DMS 273 treated with DMSO at 0.1 percent for 48 hours (cell line): ENCODE measurements at places on chromosomes 4 and X.

DNA sequence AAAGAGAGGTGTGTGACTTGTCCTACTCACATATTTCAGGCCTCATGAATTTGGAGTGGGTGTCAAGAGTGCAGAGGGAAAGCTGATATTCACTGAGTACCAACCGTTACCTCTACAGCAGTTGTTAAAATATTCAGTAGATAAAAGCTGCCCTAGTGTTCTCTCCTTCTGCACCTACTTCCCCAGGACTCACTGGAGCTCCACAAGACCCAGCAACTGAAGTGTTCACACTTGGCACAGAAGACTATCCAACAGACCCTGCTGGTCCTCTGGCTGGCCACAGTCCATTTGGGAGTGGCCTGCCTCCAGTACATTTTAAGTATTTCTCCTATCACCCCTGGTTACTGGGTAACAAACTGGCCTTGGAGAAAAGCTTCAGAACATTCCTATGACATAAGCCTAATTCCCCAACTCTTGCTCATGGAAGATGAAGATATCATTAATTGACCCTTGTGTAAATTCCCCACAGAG is 70.8 kb downstream of the PPARGC1A start:
- DNase-seq = no peak

GRCh38 chrX:65644621-65645289 is 22.7 kb upstream of the MSN start:
- peak; percentile 11 for DNase-seq

DNA sequence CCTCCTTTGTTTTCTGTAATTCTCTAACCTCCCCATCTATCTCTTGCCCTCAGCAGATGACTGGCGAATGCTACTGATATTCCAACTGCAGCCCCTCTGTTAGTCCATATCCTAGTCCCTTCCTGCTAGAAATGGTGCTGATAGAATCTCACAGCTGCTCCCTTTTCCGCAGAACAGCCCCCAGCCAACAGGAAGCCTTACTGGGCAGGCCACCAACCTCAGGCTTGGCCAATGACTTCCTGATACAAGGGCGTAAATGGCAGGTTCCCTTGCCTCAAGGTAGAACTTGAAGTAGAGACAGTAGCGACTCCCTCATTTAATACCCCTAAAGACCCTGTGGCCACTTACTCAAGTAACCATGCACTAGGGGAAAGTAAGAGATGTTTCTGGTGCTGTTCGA is 26.7 kb upstream of the SLC2A9 start:
- no peak for DNase-seq

GRCh38 chr4:52545099-52546069 is 113.7 kb downstream of the USP46 start:
- no peak for DNase-seq

DNA sequence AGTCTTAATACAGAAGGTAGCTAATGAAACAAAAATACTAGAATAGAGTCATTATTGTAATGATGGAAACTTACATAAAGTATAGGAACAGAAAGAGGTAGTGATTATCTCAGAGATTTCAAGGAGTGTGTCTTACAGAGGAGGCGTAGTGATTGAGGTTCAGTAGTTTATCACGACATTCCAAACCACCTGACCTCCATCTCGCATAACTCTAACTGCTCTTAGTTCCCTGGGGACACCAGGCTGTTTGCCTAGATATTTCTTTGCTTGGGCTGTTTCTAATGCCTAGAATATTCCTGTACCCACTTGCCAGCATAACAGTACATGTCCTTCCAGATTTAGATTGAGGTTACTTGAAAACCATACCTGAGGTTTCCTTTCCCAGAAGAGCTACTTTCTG is 29.1 kb downstream of the STAG2 start:
- DNase-seq = no peak

- no peak for DNase-seq
Measured at GRCh38 chr4:147839200-147839599, 107.3 kb downstream of the ARHGAP10 start.

DNA sequence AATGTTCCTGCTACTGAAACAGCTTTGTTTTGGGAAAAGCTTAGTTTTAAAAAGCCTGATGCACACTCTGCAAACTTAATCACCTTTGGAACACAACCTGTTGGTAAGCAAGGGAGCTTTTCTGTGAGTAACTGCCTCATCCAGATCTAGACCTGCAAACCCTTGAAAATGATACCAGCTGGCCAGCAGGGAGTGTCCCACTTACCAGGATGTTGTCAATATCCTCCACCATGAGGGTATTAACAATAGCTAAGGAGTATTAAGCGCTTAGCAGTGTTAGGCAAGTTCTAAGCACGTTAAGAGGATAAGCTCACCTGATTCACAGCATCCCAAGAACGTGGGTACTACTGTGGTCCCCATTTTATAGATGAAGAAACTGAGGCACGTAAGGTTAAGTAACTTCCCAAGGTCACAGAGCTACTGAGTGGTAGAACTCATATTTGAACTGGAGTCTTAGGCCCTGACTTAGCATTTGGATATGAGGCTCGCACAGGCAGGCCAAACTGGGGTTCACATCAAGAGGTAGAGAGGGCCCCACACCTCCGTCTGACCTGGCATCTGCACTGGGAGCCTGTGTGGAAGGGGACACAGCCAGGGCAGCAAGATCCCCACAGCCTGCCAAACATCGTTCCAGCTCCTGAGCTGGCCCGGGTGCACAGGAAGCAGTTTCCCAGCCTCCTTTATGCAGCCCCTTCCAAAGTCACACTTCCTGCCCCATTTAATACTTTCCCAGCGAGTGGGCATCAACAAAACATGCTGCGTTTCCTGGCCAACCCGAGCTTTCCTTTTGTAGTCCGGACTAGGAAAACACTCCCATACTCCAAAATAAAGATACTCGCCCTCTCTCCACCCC is 32.7 kb downstream of the IRF2 start:
- no peak for DNase-seq

GRCh38 chr4:109078724-109079123 is 223.7 kb downstream of the COL25A1 start:
- no peak for DNase-seq

DNA sequence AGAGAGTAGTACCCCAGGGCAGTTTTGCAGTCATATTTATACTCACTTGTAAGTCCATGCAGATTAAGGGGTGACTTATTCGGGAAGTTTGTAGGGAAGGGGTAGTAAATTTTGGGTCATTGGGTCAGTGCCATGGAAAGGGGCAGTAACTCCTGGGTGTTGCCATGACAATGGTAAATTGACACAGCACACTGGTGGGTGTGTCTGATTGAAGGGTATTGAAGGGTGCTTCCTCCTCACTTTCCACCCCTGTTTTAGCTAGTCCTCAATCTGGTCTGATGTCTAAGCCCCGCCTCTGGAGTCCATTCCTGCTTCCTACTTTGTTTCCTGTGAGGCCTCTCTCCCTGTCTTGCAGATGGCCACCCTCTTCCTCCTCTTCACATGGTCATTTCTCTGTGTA is 11.9 kb downstream of the ODAPH start:
- DNase-seq = no peak

DNA sequence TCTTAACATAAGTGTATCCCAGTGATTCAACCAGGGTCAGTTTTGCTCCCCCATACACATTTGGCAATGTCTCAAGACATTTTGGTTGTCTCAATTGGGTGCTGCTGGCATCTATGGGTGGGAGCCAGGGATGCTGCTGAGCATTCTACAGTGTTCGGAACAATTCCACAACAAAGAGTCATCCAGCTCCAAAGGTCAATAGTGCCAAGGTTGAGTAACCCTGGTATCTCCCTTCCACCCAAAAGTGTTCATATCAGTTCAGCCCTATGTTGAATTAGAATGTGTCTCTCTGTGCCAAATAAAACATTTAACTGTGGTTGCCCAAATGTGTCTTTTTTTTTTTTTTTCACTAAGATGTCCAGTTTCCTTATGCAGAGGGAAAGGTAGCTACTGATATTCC is 129.4 kb upstream of the RAI2 start:
- no peak for DNase-seq

DNA sequence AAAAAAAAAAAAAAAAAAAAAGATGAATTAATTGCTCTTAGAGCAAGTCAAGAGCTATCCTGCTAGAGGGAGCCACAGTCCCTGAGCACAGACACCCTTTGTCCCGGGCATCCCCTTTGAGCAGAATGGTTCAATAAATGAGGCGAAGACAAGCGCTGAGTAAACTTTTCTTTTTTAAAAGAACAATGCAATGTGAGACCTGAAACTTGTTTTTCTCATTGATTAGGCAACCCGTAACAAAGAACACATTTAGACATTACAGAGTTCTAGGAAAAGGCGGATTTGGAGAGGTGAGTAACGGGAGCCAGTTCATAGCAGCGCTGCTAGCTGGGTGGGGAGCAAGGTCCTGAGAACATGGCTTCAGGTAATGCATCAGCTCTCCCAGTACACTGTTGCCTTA is 46.1 kb downstream of the GRK4 start:
- DNase-seq = no peak

DNA sequence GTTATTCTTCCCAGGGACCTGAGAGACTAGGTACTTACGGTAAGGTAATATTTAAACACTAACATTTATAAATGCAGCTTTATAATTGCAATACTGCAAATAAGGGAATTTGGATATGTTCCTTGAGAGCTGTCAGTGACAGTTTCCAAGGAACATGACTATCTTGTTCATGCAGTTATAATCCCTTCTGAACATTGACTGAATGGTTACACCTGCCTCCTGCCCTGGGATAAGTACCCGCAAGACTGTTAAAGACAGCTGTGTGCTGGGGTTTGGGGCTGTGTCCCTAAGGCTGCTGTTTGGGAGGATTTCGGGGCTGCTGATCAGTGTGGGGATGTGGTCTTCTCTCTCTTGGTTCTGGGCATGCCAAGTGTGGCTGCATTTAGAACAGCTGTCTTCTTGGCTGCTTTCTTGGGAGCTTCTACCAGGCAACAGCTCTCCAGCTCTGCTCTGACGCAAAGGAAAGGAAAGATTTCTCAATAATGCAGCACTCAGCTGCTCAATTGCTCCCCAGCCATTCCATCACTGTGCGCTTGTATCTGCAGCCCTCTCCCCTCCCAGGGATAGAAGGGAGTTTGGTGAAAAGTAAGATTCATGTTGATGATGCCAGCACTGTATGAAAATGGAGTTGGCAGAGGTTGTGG is 298.8 kb upstream of the TAPT1 start:
- no peak for DNase-seq

- no peak for DNase-seq
Measured at GRCh38 chr4:185536411-185536709, 1.1 kb upstream of the PDLIM3 start.

DNA sequence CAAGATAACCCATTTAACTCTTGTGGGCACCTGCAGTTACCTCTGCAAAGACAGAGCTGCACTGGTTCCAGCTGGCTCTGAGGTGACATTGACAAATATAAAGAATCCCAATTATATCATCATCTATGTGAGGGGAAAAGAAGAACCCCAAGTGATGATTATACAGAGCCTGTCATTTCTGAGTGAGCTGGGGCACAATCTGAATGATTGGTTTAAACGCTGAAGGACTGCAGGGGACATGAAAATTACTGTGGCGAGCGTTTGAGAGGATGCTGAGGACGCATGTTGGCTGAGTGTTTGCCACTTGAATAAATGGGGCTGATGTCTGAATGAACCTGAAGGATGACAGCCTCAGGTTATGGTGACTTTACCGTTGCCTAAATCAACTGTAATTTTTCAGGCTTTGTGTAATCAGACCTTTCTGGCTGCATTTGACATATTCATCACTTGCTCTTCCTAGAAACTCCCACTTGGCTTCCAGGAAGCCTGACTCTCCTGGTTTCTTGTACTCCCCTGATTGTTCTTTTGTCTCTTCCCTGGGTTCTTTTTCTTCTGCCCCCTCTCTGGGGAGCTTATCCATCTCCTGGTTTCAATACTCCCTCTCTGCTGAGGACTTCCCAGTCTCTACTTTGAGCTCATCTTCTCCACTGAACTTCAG is 4.1 kb upstream of the HSD17B10 start:
- DNase-seq = no peak

DNA sequence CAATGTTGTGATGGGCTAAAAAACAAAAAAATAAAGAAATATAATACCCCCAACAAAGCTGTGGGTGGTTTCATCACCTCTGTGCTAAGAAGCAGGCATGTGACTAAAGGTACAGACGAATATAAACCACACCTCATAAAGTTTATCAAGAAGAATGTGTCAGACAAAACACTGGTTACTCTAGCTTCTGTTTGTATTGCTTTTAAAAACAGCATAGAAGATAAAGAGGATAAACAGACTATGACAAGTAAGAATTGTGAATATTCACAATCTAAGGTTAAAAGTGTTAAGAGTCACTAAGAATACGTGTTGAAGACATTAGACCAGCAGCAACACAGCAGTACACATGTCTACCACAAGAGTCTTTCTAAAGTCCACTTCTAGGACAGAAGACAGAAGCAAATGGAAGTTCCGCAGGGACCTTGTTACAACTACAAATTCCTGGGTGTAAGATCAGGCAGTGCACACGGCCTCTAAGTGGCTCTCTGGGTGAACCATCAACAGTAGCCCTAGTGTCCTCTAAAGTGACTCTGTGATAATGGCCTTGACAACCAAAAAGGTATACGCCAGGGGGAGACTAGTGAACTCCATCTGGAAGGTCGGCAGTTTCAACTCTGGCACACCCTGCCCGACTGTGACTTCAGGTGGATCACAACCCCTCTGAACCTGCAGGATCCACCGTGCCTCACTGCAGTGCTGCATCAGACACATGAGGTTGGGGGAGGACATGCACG is 8.3 kb upstream of the FGFBP2 start:
- DNase-seq = no peak

GRCh38 chr4:2320746-2321145 is 58.8 kb upstream of the MXD4 start:
- no peak for DNase-seq

DNA sequence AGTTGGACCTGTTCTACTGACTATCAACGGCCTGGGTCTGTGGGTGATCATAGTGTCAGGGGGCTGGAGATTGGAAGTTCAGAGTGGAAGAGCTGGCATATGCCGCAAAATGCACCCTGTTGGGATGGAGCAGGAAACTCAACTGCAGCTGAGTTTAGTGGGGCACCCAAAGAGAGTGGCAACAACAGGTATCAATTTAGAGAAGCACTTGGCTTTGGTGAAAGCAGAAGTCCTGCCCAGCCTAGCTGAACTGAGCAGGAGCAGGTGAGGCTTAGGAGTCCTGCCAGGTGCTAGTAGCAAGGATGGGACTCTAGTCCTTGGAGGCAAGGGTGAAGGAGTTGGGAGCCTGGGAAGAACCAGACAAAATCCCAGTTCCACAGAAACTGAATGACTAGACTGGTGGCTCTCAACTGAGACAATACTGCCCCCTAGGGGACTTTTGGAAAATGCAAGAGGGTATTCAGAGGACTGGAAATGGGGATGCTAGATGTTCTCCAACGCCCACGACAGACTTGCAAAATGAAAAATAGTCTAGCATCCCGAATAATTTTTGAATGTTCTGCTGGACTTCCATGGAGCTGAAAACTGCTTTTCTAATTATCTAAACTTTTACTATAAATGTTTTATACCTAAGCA is 49.4 kb downstream of the RTL9 start:
- DNase-seq = no peak

DNA sequence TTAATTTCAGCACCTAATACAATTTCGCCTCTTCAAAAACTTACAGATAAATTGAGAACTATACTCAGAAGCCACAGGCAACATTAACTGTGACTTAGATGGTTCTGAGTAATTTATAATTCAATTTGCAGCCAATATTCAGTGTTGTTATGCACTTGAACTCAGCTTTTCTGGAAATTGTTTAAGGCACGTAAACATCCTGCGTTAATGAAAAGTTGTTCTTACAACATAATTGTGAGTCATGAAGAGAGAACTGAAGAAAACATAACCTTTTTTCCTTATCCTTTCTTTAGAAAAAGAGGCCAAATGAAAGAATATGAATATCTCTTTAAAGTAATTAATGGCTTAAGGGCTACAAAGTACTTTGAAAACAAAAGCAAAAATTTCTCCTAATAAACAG is 16.6 kb upstream of the H2AZ1 start:
- no peak for DNase-seq

- no peak for DNase-seq
Measured at GRCh38 chr4:154982187-154983047, 201.3 kb downstream of the RBM46 start.

GRCh38 chrX:107978707-107979307 is 3.4 kb downstream of the TEX13B start:
- no peak for DNase-seq
